Urothelium cell line (cell line): ENCODE measurements at places on chromosomes 2 and 18.

DNA sequence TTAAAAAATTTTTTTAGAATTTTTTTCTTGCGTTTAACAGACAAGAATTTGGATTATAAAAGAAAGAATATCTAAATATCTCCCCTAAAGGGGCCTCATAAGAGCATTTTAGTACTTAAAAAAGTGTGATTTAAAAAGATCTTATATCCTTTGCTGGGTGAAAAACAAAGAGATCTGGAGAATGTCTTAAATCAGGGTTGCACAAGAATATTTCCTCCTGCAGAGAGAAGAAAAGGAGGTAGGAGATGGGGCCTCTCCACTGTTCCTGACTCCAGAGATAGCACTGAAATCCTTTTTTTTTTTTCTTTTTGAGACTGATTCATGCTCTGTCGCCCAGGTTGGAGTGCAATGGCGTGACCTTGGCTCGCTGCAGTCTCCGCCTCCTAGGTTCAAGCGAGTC lies 68.5 kb upstream of the OSR1 start:
- no peak for DNase-seq

GRCh38 chr2:218858671-218859555 lies 692 bp upstream of the WNT6 start:
- DNase-seq = no peak

GRCh38 chr2:88226754-88227153 lies 56.6 kb downstream of the THNSL2 start:
- no peak for DNase-seq

GRCh38 chr2:187935126-187935525 lies 356.5 kb upstream of the GULP1 start:
- DNase-seq = no peak

GRCh38 chr2:19435815-19436214 lies 77.4 kb upstream of the OSR1 start:
- DNase-seq = no peak

DNA sequence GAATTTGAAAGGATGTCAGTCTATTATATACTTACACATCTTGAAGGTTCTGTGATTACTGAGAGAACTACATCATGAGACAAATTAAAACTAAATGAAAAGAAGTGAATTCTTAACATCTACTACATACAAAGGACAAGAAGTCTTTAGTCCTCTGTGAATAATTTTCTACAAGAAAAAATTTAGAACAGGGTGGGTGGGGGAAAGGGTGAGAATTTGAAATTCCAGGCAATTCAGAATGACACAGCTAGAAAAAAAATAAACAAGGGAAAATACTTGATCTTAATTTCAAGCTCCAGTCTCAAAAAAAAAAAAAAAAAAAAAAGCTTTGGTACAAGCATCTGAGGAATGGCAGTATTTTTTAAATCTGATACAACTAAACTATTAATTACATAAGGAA lies 15.5 kb downstream of the CUL3 start:
- no peak for DNase-seq

DNA sequence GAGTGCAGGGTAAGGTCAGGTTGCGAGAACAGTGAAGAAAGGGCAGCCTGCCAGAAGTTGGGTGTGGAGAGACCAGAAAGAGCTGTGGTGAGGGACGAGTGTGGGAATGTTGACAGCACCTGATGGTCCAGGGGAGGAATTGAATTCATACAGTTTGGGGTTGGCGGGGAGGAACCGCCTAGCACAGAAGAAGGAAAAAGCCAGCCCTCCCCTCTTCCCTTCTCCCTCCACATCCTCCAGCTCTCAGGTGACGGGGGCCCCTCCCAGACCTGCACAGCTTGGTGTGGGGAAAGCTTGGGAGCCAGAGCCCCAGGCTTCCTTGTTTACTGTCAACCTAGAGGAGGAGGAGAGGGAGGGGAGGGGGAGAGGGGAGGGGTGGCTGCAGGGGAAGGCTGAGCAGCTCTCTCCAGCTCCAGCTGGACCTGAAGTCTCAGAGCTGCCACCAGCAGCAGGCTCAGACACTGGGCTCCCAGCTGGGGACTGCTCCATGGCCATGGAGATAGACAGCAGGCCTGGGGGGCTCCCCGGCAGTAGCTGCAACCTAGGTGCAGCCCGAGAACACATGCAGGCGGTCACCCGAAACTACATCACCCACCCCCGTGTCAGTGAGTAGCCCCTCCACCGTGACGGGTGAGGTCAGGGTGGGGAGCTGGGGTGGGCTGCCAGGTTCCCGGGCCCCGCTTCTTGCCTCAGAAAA lies at the start of gene ATP6V1B1:
Gene ATP6V1B1, plus strand, starts transcription at position 433 of the 697 bp plus-strand sequence. Its CDS starts 55 bp downstream, at position 488.
- no peak for DNase-seq

GRCh38 chr18:79856119-79857007 lies 58.6 kb downstream of the KCNG2 start:
- no peak for DNase-seq

DNA sequence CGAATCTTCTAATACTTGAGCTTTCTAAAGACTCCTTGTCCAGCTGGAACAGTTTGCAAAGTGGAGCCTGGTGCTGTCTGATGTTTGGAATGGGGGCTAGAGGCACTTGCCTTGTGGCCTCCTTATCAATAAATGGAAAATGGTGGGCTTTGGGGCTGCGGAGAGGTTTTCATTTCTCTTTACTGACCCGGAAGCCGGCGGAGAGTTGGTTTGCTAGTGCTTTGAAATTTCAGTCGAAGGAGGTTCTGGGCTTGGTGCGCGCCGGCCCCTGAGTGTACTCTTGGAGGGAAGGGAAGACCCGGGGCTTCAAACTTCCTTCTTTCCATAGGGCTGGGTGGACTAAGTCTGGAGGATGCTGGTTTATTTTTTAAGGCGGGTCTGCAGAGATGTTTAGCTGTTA lies 714 bp downstream of the RPIA start:
- DNase-seq = peak; percentile 45

GRCh38 chr2:227506456-227506855 lies 34.5 kb downstream of the AGFG1 start:
- no peak for DNase-seq

DNA sequence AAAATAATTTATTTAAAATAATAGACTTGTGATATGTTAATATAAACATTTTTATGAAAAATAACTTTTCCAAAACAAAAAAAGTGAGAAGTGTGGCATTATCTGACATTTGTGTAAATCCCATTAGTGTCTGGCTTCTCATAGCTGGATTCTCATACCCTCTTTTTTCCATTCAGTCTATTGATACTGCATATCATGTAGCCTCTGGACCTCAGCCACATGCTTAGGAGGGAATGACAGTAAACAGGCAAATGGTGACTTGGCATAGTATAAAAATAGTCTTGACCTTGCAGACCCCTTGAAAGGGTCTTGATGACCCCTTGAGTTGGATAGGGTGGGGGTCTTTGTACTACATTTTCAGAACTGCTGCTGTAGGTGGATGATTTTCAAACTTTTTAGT lies 29.2 kb downstream of the GALNT1 start:
- no peak for DNase-seq

- DNase-seq = no peak
These were observed 77.2 kb downstream of the ADD2 start for GRCh38 chr2:70690846-70691245.

- DNase-seq = no peak
These were observed 262.5 kb downstream of the GALR1 start for GRCh38 chr18:77512152-77512551.

DNA sequence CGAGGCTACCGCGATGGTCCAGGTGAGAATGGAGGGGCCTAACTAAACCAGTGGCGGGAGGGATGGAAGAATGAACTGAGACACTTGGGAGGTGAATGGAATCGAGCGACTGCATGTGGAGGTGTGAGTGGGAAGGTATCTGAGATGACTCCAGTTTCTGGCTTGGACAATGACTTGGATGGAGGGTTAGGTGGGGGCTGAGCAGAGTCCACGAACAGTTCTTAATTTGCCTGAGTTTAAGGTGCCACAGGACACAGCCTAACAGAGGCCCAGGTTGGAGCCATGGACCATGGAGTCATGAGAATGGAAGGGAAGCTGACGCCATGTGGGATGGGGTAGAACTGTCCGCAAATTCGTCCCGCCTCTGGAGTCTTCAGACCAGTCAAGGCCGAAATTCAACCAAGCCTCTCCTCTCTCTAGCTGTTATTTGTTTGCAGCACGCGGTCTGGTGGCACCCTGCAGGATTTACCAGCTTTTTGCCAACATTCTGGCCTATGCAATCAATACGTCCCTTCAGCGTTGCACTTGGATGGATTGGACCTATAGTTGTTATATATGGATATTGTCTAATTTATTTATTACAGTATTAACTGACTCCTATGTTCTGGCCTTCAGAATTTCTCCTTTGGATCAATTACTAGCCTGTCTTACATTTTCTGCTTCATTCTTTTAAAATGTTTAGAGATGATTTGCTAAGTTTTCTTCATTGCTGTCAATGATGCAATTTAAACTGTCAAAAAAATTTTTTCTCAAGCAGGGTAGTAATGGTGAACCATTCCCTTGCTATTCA lies 940 bp upstream of the BOLA3 start:
- DNase-seq = no peak

GRCh38 chr2:7190587-7191324 lies 273.5 kb downstream of the RNF144A start:
- DNase-seq = no peak

GRCh38 chr18:56505971-56506370 lies 132.4 kb downstream of the TXNL1 start:
- no peak for DNase-seq

GRCh38 chr2:46079985-46080560 lies 217.1 kb upstream of the EPAS1 start:
- DNase-seq = no peak

DNA sequence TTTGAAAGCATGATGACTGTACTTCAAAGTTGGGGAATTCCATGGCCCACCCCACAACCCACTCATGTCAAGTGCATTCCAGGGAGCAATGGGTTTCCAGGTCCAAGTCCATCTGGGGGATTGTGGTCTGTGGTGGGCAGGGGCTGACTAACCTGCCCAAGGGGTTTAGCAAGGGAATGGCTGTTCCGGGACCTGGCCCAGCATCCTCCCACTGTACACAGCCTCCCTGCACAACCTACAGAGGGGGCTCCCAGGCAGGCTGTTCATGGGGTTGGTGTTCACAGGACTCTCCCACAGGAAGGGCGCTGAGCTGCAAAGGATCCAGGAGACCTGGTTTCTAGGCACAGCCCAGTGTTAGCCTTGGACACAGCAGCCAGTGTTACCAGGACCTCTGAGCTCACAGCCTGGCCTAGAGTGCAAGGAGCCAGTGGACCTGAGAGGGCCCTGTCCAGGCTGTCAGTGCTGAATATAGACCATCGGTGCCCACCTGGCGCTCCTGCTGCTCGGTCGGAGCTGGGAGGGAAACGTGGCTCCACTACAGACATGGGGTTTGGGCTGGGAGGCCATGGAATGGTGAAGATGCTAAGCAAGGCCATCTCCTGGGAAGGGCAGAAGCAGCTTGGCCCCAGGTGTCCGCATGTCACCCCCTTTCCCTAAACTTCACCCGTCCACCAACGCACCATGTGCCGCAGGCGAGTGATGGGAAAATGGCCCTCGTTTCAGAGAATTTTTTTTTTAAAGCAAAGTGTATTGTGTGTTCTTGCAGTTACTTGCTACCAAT lies 317.2 kb downstream of the GBX2 start:
- no peak for DNase-seq

DNA sequence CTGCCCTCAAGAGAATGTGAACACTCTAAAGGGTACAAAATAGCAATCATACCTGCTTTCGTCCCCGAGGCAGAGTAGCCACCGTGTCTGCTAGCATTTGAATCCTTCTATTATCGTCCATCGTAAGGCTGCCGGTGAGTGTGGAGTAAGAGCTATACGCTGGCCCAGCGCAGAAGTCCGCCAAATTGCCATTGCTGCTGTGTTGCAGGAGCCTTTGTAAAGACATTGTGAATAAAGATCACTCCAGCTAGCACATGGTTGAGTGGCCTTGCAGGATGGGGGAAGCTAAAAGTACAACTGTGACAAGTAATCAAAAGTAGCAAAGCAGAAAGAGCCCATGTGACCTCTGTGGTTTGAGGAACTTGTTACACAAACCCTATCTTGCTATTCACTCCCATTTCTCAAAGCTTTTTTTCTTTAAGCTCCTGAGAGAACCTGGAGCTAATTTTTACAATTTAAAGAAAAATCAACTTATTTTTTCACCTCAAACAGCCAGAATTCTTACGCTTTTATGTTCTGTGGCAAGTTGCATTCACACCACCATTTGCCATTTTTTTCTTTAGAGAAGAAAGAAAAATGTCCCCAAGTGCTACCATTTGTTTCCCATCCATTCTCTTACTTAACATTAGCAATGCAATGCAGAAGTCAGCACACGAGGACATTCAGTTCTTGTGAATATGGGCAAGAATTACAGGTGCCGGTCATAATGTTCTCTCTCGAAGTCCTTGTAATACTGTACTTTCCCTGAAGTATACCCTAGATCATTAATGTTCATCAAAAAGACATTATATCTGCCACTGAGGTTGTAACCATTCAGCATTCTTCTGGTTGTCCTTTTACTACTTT lies at the start of gene CYTIP:
Gene CYTIP, minus strand, starts transcription at position 295 of the 846 bp plus-strand sequence. Its CDS starts 69 bp downstream, at position 226.
- DNase-seq = no peak

DNA sequence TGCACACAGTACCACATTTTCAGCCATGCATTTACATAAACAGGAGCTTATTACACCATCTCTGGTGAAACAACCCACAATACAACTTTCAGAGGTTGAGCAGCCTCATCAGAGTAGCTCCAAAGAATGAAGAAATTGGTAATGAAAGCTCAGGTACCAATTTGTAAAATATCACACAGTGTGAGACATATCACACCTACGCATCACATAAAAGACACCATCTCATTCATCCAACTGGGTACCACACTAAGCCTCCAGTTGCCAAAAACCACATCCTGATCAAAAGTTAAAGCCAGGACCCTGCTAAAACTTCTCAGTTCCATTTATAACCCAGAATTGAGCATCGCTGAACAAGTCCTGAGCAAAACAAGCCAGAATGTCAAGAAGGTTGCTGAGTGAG lies 4.6 kb downstream of the TMEM163 start:
- no peak for DNase-seq

- DNase-seq = no peak
These were observed 15.5 kb downstream of the TTC32 start for GRCh38 chr2:19886261-19886660.

DNA sequence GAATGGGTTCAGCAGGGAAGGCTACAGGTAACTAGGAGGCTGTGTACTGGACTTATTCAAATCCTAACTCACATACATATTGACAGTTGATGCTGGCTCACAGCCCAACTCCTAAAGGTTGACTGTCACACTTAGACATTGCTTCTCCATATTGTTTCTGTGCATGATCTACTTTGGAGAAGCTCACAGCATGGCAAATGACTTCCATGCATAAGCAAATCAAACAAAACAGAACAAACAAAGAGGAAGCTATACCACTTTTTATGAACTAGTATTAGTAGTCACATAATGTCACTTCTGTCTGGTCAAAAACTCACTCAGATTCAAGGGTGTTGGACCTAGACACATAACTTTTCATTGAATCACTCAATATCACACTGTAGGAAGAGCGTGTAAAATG lies 43.8 kb upstream of the CDH19 start:
- no peak for DNase-seq

- DNase-seq = no peak
These were observed 14.3 kb upstream of the MC5R start for GRCh38 chr18:13809531-13810255.

- no peak for DNase-seq
These were observed 151.5 kb downstream of the ASXL3 start for GRCh38 chr18:33729556-33729955.
